ENCODE measurements at places on chromosomes 13 and 19. TPM values are rescaled to one million over a fixed set of nuclear protein-coding genes. Genes with fewer than 3 reads are reported as not detected.

GRCh38 chr13:75931116-75931515 is 295.0 kb downstream of the LMO7 start:
- DNase-seq, result no peak
- no peak overlapping the region for H3K27ac ChIP-seq
- H3K36me3 ChIP-seq, result no peaks in the 10 kb centered on the region
- H3K4me1 ChIP-seq, result no peaks in the 10 kb centered on the region
- no peaks in the 10 kb centered on the region for H3K27me3 ChIP-seq

DNA sequence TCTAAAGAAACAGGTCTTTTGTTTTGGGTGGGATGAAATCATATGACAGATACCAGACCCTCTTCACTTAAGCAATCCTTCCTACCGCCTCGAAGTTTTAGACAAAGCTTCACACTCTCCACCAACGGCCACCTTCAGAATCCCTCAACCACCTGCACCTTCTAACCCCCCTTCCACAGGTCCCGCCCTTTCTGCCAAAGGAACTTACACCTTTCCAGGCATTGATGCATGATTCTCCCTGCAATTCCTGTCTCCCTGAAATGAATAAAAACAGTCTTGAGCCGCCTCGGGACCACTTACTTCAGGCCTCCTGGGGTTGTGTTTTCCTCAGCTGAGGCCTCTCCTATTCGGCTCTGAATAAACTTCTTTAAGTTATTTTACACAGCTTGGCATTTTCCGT is 859 bp downstream of the ZNF433 start:
- no peaks in the 10 kb centered on the region for H3K4me1 ChIP-seq
- no peaks in the 10 kb centered on the region for H3K36me3 ChIP-seq
- no peaks in the 10 kb centered on the region for H3K27me3 ChIP-seq
- peak overlapping the region; percentile 98 for H3K27ac ChIP-seq
- DNase-seq, result peak; percentile 9

- H3K4me3 ChIP-seq, result no peak overlapping the region
- no peaks in the 10 kb centered on the region for H3K36me3 ChIP-seq
- no peak for DNase-seq
Observed at GRCh38 chr13:111488486-111489132, 168.2 kb downstream of the TEX29 start.

GRCh38 chr19:38915329-38916321 is 3.6 kb upstream of the CCER2 start:
- H3K4me3 ChIP-seq, result no peak overlapping the region
- no peaks in the 10 kb centered on the region for H3K27me3 ChIP-seq
- DNase-seq, result no peak
- H3K36me3 ChIP-seq, result no peaks in the 10 kb centered on the region
- H3K4me1 ChIP-seq, result no peaks in the 10 kb centered on the region

DNA sequence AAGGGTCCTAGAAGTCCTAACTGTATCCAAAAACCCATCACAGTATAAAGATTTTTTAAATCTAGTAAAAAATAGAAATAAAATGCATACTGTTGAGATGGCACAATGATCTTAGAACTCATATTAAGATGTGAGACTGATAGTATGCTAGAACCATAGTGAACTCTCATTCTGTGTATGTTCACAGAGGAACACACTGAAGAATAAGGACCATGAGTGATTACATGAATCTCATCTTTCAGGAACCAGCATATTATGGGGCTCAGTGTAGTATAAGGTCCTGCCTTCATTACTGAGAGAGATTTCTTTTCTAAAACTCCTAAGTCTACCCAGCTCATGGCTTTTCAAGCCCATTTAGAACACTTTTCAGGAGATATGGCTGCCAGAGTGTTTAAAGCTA is 59.8 kb upstream of the RFC3 start:
- H3K27ac ChIP-seq, result no peak overlapping the region
- DNase-seq, result no peak
- no peaks in the 10 kb centered on the region for H3K4me1 ChIP-seq
- no peak overlapping the region for H3K4me3 ChIP-seq
- no peaks in the 10 kb centered on the region for H3K27me3 ChIP-seq
- H3K36me3 ChIP-seq, result no peaks in the 10 kb centered on the region

DNA sequence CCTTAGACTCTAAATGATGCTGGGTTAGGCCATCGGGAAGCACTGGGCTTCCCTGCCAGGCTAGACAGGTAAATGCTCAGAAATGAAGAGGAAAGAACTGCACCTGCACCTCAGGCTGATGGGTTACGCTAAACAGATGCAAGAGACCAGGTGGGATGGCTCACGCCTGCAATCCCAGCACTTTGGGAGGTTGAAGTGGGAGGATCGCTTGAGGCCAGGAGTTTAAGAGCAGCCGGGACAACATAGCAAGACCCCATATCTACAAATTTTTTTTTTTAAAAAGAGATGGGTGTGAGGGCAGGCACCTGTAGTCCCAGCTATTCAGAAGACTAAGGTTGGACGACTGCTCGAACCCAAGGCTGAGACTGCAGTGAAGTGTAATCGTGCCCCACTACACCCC is 634.7 kb downstream of the UQCRFS1 start:
- no peak overlapping the region for H3K27ac ChIP-seq
- no peaks in the 10 kb centered on the region for H3K4me1 ChIP-seq
- H3K27me3 ChIP-seq, result no peaks in the 10 kb centered on the region
- H3K36me3 ChIP-seq, result no peaks in the 10 kb centered on the region

- no peaks in the 10 kb centered on the region for H3K4me1 ChIP-seq
- H3K27me3 ChIP-seq, result peaks cover 92% of the 10 kb centered on the region
- DNase-seq, result peak; percentile 66
- H3K27ac ChIP-seq, result no peak overlapping the region
- no peaks in the 10 kb centered on the region for H3K36me3 ChIP-seq
Observed at GRCh38 chr13:94967183-94968039, 255.1 kb upstream of the SOX21 start.

GRCh38 chr19:46762245-46762890 is 16.1 kb upstream of the STRN4 start:
- H3K36me3 ChIP-seq, result no peaks in the 10 kb centered on the region
- no peak overlapping the region for H3K27ac ChIP-seq
- H3K4me3 ChIP-seq, result no peak overlapping the region
- H3K4me1 ChIP-seq, result no peaks in the 10 kb centered on the region

TMPRSS9 gene
- polyA plus RNA-seq, result not detected

ZNF579 gene
- 14.8 TPM for polyA plus RNA-seq

DNA sequence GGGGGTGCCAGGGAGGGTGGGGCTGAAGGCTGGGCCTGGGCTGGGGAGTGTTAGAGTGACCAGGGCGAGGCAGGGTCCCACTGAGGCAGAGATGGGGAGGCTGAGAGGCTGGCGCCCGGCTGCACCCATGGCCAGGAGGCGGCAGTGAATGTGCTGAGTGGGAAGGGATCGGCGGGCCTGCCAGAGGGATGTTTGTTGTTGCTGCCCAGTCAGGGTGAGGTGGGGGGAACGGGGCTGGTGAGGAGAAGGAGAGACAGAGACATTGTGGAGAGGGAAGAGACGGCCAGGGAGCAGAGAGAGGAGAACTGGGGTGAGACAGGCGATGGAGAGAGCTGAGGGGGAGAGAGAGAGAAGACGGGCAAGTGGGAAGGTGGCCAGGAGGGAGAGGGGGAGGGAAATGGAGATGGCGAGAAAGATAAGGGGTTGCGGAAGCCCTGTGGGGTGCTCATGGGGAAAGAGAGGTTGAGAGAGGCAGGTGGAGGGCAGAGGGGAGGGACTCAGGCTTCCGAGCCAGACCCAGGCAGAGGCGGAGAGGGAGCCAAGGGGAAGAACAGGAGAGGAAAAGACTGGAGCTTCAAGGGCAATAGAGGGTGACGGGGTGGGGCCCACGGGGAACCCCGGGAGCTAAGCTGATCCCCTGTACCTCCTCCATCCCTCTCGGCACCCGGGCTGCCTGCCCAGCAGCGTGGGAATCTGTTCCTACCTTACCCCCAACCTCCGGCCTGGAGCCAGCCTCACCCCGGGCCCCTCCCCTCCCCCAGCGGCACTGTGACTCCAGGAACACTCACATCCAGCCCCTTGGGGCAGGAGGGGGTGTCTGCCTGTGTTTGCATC is 690 bp upstream of the B3GNT8 start:
- DNase-seq, result peak; percentile 68
- no peaks in the 10 kb centered on the region for H3K36me3 ChIP-seq
- H3K4me1 ChIP-seq, result peaks cover 25% of the 10 kb centered on the region
- peak overlapping the region; percentile 97 for H3K27ac ChIP-seq

DNA sequence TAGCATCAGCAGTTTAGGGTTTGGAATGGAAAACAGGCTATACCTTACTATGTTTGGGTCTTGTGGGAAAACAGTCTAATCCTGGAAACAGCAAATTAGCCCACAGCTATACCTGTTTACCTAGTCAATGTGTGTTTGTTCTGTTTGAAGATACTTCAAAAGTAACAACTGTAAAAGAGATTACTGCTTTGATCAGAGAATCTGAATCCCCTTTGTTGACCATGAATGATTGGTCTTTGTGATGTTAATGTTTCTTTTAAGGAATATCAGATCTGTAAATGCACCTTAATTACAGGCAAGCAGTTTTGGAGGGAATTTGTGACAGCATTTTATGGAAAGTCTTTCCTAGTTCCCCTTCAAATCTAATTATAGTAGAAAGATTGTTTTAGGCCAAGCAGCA is 20.7 kb upstream of the KLF5 start:
- H3K4me1 ChIP-seq, result peaks cover 14% of the 10 kb centered on the region
- no peak for DNase-seq
- H3K27ac ChIP-seq, result no peak overlapping the region
- H3K4me3 ChIP-seq, result no peak overlapping the region
- no peaks in the 10 kb centered on the region for H3K36me3 ChIP-seq

- H3K27ac ChIP-seq, result no peak overlapping the region
- H3K4me3 ChIP-seq, result no peak overlapping the region
- peak; percentile 14 for DNase-seq
- no peaks in the 10 kb centered on the region for H3K4me1 ChIP-seq
Observed at GRCh38 chr13:50650592-50651504, 192.6 kb downstream of the DLEU7 start.

ZNF626 gene
- 12.7 TPM for polyA plus RNA-seq

KIR2DL4 gene
- not detected for polyA plus RNA-seq

DAND5 gene
- polyA plus RNA-seq, result not detected

PSG7 gene
- not detected for polyA plus RNA-seq

- DNase-seq, result no peak
- no peaks in the 10 kb centered on the region for H3K27me3 ChIP-seq
- H3K4me1 ChIP-seq, result peaks cover 15% of the 10 kb centered on the region
- H3K4me3 ChIP-seq, result no peak overlapping the region
- H3K36me3 ChIP-seq, result no peaks in the 10 kb centered on the region
Observed at GRCh38 chr13:44971656-44972595, 17.3 kb downstream of the NUFIP1 start.

- H3K4me1 ChIP-seq, result peaks cover 8% of the 10 kb centered on the region
- no peaks in the 10 kb centered on the region for H3K27me3 ChIP-seq
- H3K27ac ChIP-seq, result no peak overlapping the region
- H3K4me3 ChIP-seq, result no peak overlapping the region
- peak; percentile 5 for DNase-seq
- no peaks in the 10 kb centered on the region for H3K36me3 ChIP-seq
Observed at GRCh38 chr13:64709079-64709478, 2521.1 kb downstream of the PCDH9 start.

DNA sequence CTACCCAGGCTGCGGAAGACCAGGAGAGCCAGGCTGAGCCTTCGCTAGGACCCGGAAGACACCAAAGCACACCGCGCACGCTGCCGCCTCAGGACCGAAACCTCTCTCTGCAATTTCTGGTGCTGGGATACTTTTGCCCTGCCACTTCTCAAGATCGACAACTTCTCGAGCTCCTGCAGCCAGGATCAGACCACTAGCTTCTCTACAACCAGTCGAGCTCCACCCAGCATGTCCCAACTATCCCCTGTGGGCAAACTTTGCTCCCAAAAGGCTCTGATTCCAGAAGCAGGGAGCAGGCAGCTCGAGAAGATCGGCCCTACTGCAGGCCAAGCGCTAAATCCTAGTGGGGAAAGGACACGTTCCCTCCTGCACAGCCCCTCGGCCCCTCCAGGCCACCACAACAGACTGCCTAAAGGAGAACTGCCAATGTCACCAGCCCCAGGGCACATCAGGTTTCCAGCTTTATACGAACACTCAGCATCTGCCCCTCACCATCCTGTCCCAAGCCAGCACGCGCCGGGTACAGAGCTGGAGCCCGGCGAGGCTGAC is 979 bp downstream of the AKAP8 start:
- no peaks in the 10 kb centered on the region for H3K27me3 ChIP-seq
- peak overlapping the region; percentile 98 for H3K27ac ChIP-seq
- H3K4me3 ChIP-seq, result peak overlapping the region; percentile 38
- no peaks in the 10 kb centered on the region for H3K36me3 ChIP-seq
- H3K4me1 ChIP-seq, result peaks cover 31% of the 10 kb centered on the region

GRCh38 chr13:25478186-25478585 is 106.4 kb downstream of the ATP8A2 start:
- H3K36me3 ChIP-seq, result no peaks in the 10 kb centered on the region
- no peaks in the 10 kb centered on the region for H3K27me3 ChIP-seq
- DNase-seq, result peak; percentile 16
- no peaks in the 10 kb centered on the region for H3K4me1 ChIP-seq
- H3K4me3 ChIP-seq, result no peak overlapping the region

- H3K27ac ChIP-seq, result no peak overlapping the region
- peaks cover 5% of the 10 kb centered on the region for H3K4me1 ChIP-seq
- H3K27me3 ChIP-seq, result no peaks in the 10 kb centered on the region
- H3K36me3 ChIP-seq, result no peaks in the 10 kb centered on the region
- no peak overlapping the region for H3K4me3 ChIP-seq
Observed at GRCh38 chr19:39100500-39101166, 16.5 kb downstream of the ACP7 start.
